Spleen (tissue), 13 donors: ENCODE measurements at places on chromosomes 4 and X. TPM values are rescaled to one million over a fixed set of nuclear protein-coding genes. Genes with fewer than 3 reads are reported as not detected.

DNA sequence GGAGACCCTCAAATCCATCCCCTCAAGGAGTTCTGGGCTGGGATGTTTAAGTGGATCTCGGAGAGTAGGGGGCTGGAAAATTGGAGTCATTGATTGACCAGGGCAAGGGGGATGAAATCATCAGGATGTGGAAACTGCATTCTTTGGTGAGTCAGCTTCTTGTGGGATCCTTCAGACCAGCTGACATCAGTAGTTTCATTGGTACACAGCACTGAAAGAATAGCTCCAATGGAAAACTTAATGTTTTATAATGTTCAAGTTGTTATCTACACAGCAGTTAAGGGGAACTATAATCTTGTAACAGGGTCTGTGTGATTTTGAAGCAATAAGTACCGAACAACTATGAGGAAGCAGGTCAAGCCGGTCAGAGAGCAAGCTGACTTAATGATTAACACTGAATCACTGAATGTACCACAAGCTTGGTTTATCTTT lies 506.1 kb downstream of the RPA4 start:
- H3K36me3 ChIP-seq, result no peaks in the 10 kb centered on the region
- H3K4me1 ChIP-seq, result no peaks in the 10 kb centered on the region
- no peaks in the 10 kb centered on the region for H3K27me3 ChIP-seq
- DNase-seq, result no peak
- no peak overlapping the region for H3K27ac ChIP-seq

- H3K27me3 ChIP-seq, result no peaks in the 10 kb centered on the region
- no peak for DNase-seq
- no peaks in the 10 kb centered on the region for H3K36me3 ChIP-seq
- no peak overlapping the region for H3K4me3 ChIP-seq
- H3K27ac ChIP-seq, result peak overlapping the region; percentile 23
These were observed 6.5 kb downstream of the TEX13D start for GRCh38 chrX:124338733-124339514.

Gene NPY2R
- 1.5 TPM for total RNA-seq

Gene TRO
- total RNA-seq, result 4.2 TPM

Gene NPY5R
- 6.4 TPM for total RNA-seq

DNA sequence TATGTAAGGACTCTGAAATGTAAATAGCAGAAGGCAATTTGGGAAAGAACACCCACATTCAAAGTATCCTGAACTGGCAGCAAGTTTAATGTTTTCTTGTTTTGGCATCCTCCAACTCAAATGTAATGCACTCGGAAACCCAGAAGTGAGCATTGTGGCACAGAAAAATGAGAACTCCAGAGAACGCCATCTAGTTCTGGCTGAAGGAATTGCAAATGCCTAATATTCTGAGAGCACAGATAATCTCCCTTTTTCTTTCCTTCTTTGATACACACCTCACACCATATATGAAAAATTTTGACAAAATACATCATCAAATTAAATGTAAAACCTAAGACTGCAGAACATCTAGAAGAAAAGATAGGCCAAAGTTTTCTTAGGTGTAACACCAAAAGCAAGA lies 52.1 kb downstream of the PWWP3B start:
- H3K4me1 ChIP-seq, result no peaks in the 10 kb centered on the region
- no peak overlapping the region for H3K27ac ChIP-seq
- no peaks in the 10 kb centered on the region for H3K27me3 ChIP-seq
- H3K36me3 ChIP-seq, result no peaks in the 10 kb centered on the region

GRCh38 chrX:14266705-14267104 lies 237.0 kb upstream of the GEMIN8 start:
- no peak overlapping the region for H3K4me3 ChIP-seq
- H3K27ac ChIP-seq, result no peak overlapping the region
- no peaks in the 10 kb centered on the region for H3K4me1 ChIP-seq
- no peaks in the 10 kb centered on the region for H3K36me3 ChIP-seq
- DNase-seq, result no peak

Gene SLC6A14
- not detected for total RNA-seq

- H3K27ac ChIP-seq, result no peak overlapping the region
- no peaks in the 10 kb centered on the region for H3K4me1 ChIP-seq
- no peaks in the 10 kb centered on the region for H3K36me3 ChIP-seq
- H3K27me3 ChIP-seq, result no peaks in the 10 kb centered on the region
- no peak overlapping the region for H3K4me3 ChIP-seq
These were observed 94.0 kb upstream of the DKK2 start for GRCh38 chr4:107130157-107130556.

DNA sequence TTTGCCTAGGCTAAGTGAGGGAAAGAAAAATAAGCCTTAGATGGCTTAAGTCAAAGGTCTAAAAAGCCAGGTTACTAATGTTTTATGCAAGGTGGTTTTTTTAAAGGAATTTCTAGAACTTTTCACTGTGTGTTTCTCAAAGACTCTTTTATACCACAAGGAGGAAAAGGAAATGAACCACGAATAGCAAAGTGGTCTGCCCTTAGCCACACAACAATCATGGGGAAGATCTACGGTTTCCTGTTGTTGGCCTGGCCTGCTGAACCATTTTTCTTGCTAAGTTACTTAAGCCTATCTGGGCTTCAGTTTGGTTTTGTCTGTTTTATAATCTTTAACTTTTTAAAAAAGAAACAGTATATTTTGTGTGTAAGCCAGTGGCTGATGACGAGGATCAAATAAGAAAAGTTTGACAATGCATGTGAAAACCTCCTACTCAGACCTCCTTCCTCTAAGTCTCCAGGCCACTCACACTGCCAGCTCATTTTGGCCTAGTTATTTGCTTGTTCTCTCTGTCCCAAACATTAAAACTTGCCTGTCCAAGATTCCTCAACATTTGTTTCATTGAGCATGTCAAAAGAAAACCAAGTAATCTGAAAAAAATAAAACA lies 56.7 kb upstream of the COL25A1 start:
- H3K4me1 ChIP-seq, result peaks cover 3% of the 10 kb centered on the region
- no peak for DNase-seq
- H3K4me3 ChIP-seq, result no peak overlapping the region
- H3K36me3 ChIP-seq, result no peaks in the 10 kb centered on the region
- no peak overlapping the region for H3K27ac ChIP-seq

Gene INTU
- 5.1 TPM for total RNA-seq

DNA sequence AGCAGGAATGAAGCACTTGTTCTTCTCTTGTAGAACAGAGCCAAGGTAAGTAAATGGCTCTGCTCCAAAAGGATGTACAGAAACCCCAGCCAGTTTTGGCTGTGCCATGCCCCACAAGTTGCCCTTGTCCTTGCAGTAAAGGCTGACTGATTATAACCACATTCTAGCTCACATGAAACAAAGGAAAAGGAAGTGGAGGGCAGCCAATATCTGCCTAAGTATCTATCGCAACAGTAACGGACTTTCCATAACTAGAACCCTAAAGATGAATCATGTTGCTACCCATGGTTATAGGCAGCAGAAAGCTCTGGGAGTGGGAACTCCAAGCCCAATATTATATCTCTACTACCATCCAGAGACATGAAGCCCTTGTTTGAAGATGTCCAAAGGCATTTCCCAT lies 95.7 kb downstream of the COMMD8 start:
- H3K4me1 ChIP-seq, result no peaks in the 10 kb centered on the region
- H3K27ac ChIP-seq, result no peak overlapping the region
- no peak for DNase-seq
- H3K36me3 ChIP-seq, result no peaks in the 10 kb centered on the region
- H3K27me3 ChIP-seq, result no peaks in the 10 kb centered on the region
- H3K4me3 ChIP-seq, result no peak overlapping the region

Gene PTTG2
- total RNA-seq, result 7.5 TPM

DNA sequence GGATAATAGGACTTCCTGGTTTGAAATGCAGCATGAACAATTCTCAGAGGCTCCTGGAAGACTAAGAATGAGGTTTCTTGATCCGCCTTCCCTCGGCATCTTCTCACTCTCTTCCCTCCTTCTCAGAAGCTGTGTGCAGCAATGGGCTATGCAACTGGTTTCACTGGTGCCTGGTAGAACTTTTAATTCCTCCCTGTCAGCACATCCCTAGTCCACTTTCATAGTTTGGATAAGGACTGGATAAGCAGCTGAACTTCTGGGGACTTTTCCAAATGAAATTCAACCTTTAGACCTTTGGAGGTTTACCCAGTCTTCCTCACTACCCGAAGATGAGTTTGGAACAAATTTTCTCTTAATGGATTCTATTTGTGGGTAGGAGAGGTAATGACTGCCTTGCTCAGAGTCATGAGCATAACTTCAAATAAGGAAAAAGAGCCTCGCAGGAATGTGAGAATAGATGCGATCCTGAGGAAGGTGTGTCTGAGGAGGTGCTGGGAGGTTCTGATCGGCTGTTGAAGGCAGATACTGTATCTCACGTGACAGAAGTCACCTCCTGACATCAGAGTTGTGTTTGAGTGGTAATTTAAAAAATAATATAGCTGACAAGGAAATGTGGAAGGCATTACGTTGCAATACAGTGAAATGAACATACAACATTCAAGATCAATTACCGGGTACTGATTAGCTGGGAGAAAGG lies 56.0 kb upstream of the HAND2 start:
- no peaks in the 10 kb centered on the region for H3K27me3 ChIP-seq
- no peak overlapping the region for H3K4me3 ChIP-seq
- no peaks in the 10 kb centered on the region for H3K4me1 ChIP-seq
- H3K36me3 ChIP-seq, result no peaks in the 10 kb centered on the region
- no peak overlapping the region for H3K27ac ChIP-seq

- no peak overlapping the region for H3K4me3 ChIP-seq
- H3K27ac ChIP-seq, result no peak overlapping the region
- H3K4me1 ChIP-seq, result no peaks in the 10 kb centered on the region
- DNase-seq, result no peak
- no peaks in the 10 kb centered on the region for H3K27me3 ChIP-seq
These were observed 31.7 kb downstream of the MAD2L1 start for GRCh38 chr4:120034913-120035312.

Gene GABRE
- total RNA-seq, result 21.4 TPM

- H3K4me3 ChIP-seq, result no peak overlapping the region
- H3K36me3 ChIP-seq, result no peaks in the 10 kb centered on the region
- no peaks in the 10 kb centered on the region for H3K27me3 ChIP-seq
- no peak for DNase-seq
These were observed 44.5 kb downstream of the ANKRD17 start for GRCh38 chr4:73213916-73214653.

Gene MAPK10
- total RNA-seq, result 17.4 TPM

GRCh38 chr4:183666088-183666487 lies 7.0 kb downstream of the TRAPPC11 start:
- no peak for DNase-seq
- no peaks in the 10 kb centered on the region for H3K36me3 ChIP-seq
- H3K27ac ChIP-seq, result no peak overlapping the region
- no peak overlapping the region for H3K4me3 ChIP-seq
- H3K27me3 ChIP-seq, result no peaks in the 10 kb centered on the region

DNA sequence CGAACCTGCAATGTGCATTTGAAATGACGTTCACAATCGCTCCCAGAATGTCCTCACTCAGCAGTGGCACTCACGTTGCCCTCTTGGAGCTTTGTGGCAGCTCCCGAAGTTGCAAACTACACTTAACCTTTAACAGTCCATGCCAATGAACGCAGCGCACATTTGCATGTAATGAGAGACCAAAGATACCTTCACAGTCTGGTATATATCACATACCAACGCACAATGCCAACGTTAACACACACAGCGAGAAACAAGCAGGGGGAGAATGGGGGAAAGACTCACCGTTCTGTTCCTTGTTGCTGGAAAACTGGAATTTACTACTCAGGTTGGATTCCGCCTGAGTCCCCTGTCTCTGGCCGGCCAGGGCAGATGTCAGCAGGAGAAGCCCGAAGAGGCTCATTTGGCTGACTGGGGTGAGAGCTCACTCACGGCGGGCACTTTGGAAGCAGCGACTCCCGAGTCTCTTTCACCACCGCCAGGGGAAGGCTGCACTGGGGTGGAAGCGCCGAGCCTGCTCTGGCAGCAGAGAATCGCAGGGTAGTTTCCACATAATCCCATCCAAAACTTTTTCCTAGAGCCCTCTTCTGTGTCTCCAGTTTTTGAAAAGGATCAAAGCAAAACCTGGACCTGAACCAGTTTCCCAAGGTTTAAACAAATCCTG lies 966 bp downstream of the PDGFC start:
- no peaks in the 10 kb centered on the region for H3K4me1 ChIP-seq
- DNase-seq, result peak; percentile 84
- no peaks in the 10 kb centered on the region for H3K36me3 ChIP-seq
- peak overlapping the region; percentile 50 for H3K4me3 ChIP-seq
- H3K27me3 ChIP-seq, result peaks cover 11% of the 10 kb centered on the region
- peak overlapping the region; percentile 64 for H3K27ac ChIP-seq

Gene CLDN22
- total RNA-seq, result not detected

DNA sequence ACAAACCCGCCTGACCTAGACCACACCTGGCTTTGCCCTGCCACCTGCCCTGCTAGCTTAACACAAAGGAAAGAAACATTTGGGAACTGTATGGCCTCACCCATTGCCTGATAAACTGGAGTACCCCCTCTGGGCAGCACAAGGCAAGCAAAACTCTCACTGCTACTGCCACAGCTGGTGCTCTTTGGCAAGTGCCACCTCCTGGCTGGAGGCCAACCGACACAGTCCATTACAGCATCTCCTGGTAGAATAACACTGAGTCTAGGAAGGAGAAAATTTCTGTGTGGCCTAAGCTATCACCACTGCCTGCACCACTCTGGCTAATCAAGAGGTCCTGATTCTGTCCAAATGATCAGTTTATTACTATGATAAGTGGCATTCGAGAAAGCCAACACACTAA lies 18.9 kb upstream of the SPANXN3 start:
- no peaks in the 10 kb centered on the region for H3K36me3 ChIP-seq
- H3K27ac ChIP-seq, result no peak overlapping the region
- no peaks in the 10 kb centered on the region for H3K27me3 ChIP-seq
- DNase-seq, result no peak
- H3K4me3 ChIP-seq, result no peak overlapping the region
- no peaks in the 10 kb centered on the region for H3K4me1 ChIP-seq

DNA sequence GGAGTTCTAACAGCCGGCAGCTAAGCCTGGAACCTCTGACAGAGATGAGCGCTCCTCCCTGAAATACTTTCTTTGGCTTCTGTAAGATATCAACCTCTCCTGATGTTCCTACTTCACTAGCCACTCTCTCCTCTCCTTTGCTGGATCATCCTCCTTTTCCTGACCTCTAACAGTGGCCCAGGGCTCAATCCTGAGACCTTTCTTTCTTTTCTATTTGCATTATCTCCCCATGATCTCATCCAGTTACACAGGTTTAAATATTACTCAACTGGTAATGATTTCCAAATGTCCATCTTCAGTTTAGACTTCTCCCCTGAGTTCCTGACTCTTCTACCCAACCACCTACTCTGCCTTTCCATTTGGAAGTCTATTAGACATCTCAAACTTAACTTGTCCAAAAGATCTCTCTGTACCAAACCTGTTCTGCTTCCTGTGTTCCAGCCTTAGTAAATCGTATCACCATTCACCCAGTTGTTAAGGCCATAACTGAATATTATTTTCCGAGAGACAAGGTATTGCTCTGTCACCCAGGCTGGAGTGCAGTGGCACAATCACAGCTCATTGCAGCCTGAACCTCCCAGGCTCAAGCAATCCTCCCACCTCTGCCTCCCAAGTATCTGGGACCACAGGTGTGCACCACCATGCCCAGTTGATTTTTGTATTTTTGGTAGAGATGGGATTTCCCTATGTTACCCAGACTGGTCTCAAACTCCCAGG lies 41.1 kb downstream of the RFC1 start:
- H3K4me1 ChIP-seq, result no peaks in the 10 kb centered on the region
- no peaks in the 10 kb centered on the region for H3K27me3 ChIP-seq
- no peak for DNase-seq
- no peak overlapping the region for H3K27ac ChIP-seq

Gene MAGEA2B
- total RNA-seq, result not detected
